ENCODE measurements at places on chromosomes 2 and 18.

DNA sequence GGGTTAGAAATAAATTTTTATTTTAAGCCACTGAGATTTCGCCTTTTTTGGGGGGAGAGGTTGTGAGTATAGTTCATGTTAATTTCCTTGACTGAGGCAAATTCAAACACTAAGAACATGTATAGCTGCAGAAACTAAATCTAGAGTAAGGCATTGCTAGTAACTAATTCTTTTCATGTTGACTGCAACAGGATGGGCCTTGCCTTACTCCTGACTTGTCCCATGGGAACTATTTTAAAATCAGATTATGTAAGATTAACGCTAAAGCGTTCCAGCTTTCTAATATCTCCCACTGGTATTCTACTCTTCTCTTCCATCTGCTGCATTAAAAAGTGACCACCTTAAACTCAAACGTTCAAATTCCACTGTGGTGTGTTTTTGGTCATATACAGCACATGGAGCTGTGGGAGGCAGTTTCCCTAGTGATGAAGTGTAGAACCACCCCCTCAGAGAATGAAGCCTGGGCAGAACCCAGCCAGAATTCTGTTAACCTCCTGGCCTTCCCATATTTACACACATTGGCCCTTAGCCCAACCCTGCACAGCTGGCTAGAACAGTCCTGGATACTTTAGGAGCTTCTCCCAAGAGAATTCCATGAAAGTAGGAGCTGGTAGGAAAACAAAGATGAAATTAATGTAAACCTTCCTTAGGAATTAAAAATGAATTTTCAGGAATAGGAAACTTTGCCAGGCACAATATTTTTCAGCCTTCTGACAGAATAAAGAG, 687.8 kb downstream of the SLC4A3 start:
- DNase-seq = peak; percentile 68

GRCh38 chr2:68478688-68479087, 11.3 kb downstream of the APLF start:
- no peak for DNase-seq

- DNase-seq = peak; percentile 55
Measured at GRCh38 chr2:224039080-224039769, at the start of gene SERPINE2. Gene SERPINE2 (minus strand): TSS chr2:224039286. CDS start chr2:224001900, 37,386 bp downstream.

DNA sequence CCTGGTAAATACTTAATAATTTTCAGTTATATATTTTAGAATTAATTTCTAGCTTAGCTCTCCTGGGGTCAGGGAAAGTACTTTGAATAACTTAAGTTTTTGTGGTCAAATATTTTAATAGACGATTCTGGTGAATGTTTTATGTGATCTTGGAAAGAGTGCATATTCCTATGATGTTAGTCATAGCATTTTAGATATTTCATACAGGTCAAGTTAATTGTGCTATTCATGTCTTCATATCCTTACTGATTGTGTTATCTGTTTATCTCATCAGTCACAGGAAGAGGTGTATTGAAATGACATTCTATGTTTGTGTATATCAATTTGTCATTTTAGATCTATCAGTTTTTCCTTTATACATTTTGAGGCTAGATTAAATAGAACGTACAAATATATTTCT, 576.2 kb downstream of the CPS1 start:
- DNase-seq = no peak

- DNase-seq = no peak
Measured at GRCh38 chr2:29726976-29727375, 194.4 kb downstream of the ALK start.

- no peak for DNase-seq
Measured at GRCh38 chr2:79139423-79139822, 19.1 kb downstream of the REG1A start.

- DNase-seq = no peak
Measured at GRCh38 chr2:59677158-59677557, 876.3 kb downstream of the BCL11A start.

DNA sequence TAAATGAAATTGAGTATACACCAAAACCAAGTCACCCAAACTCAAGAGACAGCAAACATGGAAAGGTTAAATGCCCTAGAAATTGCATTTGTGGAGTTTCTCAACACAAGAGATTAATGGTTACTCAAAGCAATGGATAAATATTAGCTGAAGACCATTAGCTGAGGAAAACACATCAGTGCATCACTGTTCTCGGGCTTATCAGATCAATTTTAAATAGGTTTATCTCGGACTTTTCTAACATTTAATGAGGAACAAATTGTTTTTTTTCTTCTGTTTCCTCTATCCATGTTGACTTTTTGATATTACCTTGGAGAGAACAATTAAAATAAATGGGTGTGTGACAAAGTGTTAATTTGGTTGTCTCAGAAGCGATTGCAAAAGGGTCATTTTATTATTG, 105.4 kb upstream of the PIK3C3 start:
- no peak for DNase-seq

GRCh38 chr2:135373702-135374101, 157.3 kb downstream of the ZRANB3 start:
- no peak for DNase-seq

GRCh38 chr18:45335282-45336043, 279.8 kb upstream of the SLC14A2 start:
- DNase-seq = peak; percentile 50

GRCh38 chr2:239272626-239273025, 128.2 kb downstream of the HDAC4 start:
- no peak for DNase-seq

GRCh38 chr2:5453220-5454050, 238.7 kb upstream of the SOX11 start:
- DNase-seq = no peak

DNA sequence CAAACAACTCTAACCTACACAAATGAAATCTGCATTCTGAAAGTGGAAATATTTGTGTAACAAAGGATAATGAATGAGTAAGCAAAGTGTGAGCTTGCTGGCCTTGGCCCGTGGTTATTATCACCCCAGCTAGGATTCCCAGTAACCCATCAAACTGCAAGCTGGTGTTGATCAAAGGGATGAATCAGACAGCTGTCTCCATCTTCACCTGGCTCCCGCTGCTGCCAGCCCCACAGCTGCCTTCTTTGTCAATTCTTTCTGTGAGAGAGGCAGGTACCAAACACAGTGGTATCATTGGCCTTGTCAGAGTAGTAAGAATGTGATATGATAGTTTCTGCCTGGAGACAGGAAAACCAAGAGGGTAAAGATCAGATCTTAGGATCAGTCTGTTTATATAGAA, 25.2 kb upstream of the RGPD4 start:
- DNase-seq = no peak

DNA sequence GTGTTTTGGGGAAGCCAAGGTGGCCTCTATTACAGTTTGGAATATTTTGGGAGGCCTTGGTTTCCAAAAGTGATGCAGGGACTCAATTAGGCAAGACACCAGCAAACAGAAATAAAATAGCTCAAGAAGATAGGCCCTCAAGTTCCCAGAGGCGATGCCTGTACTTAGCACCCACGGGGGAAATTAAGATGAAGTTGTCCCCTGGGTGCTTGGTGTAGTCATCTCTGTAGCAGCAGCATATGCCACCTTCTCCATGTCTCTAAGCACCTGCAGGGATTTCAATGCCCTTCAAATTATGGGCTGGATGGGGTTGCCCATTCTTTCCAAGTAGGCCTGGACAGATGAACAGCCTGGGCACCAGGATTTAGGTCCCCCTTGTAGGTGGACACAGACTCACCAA, 185.0 kb downstream of the CTIF start:
- DNase-seq = no peak

- no peak for DNase-seq
Measured at GRCh38 chr2:10220045-10220901, 82.4 kb upstream of the HPCAL1 start.

GRCh38 chr2:32960647-32961403, 14.1 kb downstream of the LTBP1 start:
- DNase-seq = no peak

Measured in fibroblast of mammary gland (primary cell).